ENCODE measurements at places on chromosomes 3 and 15. TPM values are rescaled to one million over a fixed set of nuclear protein-coding genes. Genes with fewer than 3 reads are reported as not detected.

GRCh38 chr15:71080705-71081104 lies 34.6 kb upstream of the THSD4 start:
- H3K27ac ChIP-seq = peak overlapping the region; percentile 38
- H3K27me3 ChIP-seq = no peaks in the 10 kb centered on the region
- H3K4me1 ChIP-seq = peaks cover 15% of the 10 kb centered on the region
- no peaks in the 10 kb centered on the region for H3K36me3 ChIP-seq

DNA sequence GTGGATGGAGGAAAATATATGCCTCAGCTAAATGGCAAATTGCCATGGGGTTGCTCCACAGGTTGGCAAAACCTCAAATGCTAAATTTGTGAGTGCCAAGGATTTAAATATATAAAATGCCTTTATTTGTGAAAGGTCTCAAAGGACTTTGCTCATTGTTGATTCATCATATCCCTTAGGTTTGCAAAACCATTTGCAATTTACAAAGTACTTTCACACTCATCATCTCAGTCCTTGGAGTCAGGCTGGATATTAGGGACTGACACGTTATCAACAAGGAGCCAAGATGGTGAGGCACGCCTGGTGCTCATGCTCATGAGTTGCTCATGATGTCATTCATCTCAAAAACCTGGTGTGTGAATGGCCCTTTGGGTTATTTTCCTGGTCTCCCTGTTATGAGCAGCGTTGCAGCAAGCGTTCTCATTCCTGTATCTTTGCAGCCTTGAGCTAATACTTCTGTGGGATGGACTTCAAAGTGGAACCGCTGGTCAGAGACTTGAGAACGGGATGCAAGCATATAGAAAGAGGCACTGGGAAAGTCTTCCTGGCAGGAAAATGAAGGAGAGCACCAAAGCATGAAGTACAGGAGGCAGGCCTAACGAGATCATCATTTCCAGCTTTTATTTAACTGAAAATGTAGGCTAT lies 66.0 kb downstream of the MYO1E start:
- DNase-seq = peak; percentile 58
- H3K4me1 ChIP-seq = peaks cover 6% of the 10 kb centered on the region
- no peaks in the 10 kb centered on the region for H3K36me3 ChIP-seq
- no peak overlapping the region for H3K27ac ChIP-seq

- H3K36me3 ChIP-seq = peaks cover 19% of the 10 kb centered on the region
- DNase-seq = no peak
Measured at GRCh38 chr15:58852347-58852746, 81.1 kb downstream of the SLTM start.

DNA sequence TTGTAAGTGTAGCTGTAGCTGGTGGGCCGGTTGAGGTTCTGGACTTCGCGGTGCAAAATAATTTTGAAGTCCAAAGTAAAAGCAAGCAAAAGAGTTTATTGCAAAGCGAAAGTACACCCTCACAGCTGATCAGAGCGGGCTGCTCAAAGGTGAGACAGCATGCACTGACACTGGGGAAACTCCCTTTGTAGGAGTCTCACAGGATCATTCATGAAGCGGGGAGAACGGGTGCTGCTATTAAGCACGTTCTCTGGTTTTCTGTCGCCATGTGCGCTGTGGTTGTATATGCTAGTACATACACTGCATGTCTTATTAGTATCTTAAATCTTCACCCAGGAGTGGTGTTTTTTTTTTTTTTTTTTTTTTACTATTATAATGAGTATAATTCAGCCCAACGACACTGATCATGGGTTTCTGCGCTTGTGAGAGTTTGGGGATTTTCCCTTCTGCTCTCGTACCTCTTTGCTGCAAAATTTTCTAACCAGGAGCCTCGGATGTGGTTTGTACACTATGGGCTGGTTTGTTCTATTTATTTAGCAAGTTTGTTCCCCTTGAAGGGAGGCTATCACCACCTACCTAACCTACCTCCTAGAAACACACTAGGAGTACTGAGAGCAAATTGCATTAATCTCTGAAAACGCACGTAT lies 1.4 kb upstream of the AP4E1 start:
- H3K27ac ChIP-seq = no peak overlapping the region
- H3K4me1 ChIP-seq = peaks cover 4% of the 10 kb centered on the region
- no peaks in the 10 kb centered on the region for H3K36me3 ChIP-seq
- peak; percentile 4 for DNase-seq
- H3K27me3 ChIP-seq = no peaks in the 10 kb centered on the region

DNA sequence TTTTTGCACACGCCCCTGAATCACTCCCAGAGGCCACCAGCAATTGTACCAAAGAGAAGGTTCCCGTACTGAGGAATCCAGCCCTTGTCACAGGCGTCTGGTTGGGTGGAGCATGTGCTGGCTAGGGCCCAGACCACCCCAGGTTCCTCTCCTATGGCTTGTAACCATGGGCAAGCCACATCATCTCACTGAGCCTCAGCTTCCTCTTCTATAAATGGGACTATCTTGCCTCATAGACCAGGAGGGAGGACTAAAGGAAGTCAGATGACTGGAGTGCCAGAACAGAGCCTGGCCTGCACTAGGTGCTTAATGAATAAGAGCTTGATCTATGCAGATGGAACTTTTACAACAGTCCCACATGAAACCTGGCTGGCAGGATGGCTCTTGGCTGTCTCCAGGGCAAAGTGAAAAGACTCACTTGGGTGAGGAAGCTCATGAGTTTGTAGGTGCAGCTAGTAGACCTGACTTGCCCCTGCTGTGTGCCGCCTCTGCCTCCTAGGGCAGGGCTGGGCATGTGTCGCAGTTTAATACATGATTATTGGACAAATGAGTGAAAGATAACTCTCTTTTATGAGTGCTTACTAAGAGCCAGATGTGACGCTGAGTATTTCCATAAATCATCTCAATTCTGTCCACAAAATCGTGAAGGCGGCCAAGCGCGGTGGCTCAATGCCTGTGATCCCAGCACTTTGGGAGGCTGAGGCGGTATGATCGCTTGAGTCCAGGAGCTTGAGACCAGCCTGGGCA lies 29.3 kb downstream of the CTSH start:
- no peak overlapping the region for H3K27ac ChIP-seq
- no peak for DNase-seq
- H3K27me3 ChIP-seq = no peaks in the 10 kb centered on the region
- H3K36me3 ChIP-seq = peaks cover 46% of the 10 kb centered on the region
- H3K4me1 ChIP-seq = peaks cover 7% of the 10 kb centered on the region

DNA sequence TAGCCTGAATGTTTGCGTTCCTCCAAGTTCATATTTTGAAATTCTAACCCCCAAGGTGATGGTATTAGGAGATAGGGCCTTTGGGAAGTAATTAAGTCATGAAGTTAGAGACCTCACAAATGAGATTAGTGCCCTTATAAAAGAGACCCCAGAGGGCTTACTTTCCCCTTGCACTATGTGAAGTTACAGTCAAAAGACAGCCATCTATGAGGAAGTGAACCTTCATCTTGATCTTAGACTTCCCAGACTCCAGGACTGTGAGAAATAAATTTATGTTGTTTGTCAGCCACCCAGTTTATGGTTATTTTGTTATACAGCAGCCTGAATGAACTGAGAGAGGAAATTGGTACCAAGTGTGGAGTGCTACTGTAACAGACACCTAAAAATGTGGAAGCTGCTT lies 74.4 kb downstream of the DAPK2 start:
- no peak overlapping the region for H3K27ac ChIP-seq
- DNase-seq = no peak
- no peak overlapping the region for H3K4me3 ChIP-seq
- H3K36me3 ChIP-seq = no peaks in the 10 kb centered on the region
- H3K4me1 ChIP-seq = peaks cover 10% of the 10 kb centered on the region
- 0 out of 2 replicates have a peak, but pooled peaks cover 6% of the 10 kb centered on the region for H3K27me3 ChIP-seq

- no peaks in the 10 kb centered on the region for H3K36me3 ChIP-seq
- no peak overlapping the region for H3K4me3 ChIP-seq
- peaks cover 5% of the 10 kb centered on the region for H3K4me1 ChIP-seq
- H3K27ac ChIP-seq = no peak overlapping the region
- no peaks in the 10 kb centered on the region for H3K27me3 ChIP-seq
Measured at GRCh38 chr3:138054057-138054456, 44.1 kb downstream of the CLDN18 start.

- no peak for DNase-seq
- H3K4me3 ChIP-seq = no peak overlapping the region
- no peak overlapping the region for H3K27ac ChIP-seq
- no peaks in the 10 kb centered on the region for H3K4me1 ChIP-seq
- no peaks in the 10 kb centered on the region for H3K27me3 ChIP-seq
- no peaks in the 10 kb centered on the region for H3K36me3 ChIP-seq
Measured at GRCh38 chr15:55928955-55929354, 64.5 kb downstream of the NEDD4 start.

GRCh38 chr3:70861234-70861633 lies 548.8 kb upstream of the MDFIC2 start:
- no peak overlapping the region for H3K4me3 ChIP-seq
- no peak overlapping the region for H3K27ac ChIP-seq
- no peaks in the 10 kb centered on the region for H3K27me3 ChIP-seq
- no peaks in the 10 kb centered on the region for H3K36me3 ChIP-seq
- DNase-seq = peak; percentile 94

DNA sequence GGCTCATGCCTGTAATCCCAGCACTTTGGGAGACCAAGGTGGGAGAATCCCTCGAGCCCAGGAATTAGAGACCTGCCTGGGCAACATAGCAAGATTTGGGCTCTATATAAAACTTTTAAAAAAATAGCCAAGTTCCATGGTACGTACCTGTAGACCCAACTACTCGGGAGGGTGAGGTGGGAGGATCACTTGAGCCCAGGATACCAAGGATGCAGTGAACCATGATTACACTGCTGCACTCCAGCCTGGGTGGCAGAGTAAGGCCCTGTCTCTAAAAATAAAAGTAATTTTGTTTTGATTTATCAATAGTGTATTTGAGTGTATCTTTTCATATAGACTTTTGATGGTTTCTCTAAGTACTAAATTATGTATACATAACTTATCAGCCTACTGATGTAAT lies 63.1 kb downstream of the LSM3 start:
- no peak for DNase-seq
- H3K4me1 ChIP-seq = peaks cover 16% of the 10 kb centered on the region
- H3K36me3 ChIP-seq = no peaks in the 10 kb centered on the region
- no peak overlapping the region for H3K27ac ChIP-seq
- H3K27me3 ChIP-seq = no peaks in the 10 kb centered on the region

DNA sequence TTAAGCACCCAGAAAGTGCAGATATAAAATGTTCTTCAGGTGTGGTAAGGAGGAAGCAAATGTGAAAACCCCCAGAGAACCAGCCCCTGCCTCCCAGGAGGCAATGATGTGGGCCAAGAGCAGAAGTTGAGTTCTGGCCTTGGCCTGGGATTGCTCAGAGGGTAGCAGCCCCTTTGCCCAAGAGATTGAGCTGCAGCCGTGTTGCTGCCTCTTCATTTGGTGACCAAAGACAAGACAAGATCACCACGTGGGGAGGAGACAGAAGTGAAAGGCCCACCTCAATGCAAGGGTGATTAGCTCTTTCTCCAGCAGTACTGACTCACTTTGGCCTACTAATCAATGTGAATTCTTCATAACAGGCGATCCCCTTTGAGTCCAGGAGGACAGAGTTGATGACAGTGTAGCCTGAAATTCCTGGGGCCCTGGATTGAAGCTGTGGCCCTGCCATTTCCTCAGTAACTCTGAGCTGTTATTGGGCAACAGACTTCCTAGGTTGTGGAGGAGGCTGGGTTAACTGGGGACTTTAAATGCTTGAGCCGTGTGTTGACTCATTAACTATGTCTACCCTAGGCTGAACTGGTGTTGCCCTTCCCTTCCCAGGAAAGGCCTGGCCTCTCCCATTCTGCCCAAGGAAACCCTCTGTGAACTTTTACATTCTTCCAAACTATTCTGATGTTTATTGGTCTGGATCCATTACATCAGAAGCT lies 86.5 kb downstream of the ST6GAL1 start:
- H3K4me3 ChIP-seq = no peak overlapping the region
- no peaks in the 10 kb centered on the region for H3K36me3 ChIP-seq
- DNase-seq = peak; percentile 11
- H3K4me1 ChIP-seq = peaks cover 8% of the 10 kb centered on the region
- H3K27me3 ChIP-seq = no peaks in the 10 kb centered on the region
- H3K27ac ChIP-seq = no peak overlapping the region

GRCh38 chr3:184003187-184003967 lies 14.3 kb downstream of the ABCC5 start:
- no peaks in the 10 kb centered on the region for H3K36me3 ChIP-seq
- H3K4me1 ChIP-seq = peaks cover 28% of the 10 kb centered on the region
- DNase-seq = peak; percentile 81
- H3K27me3 ChIP-seq = no peaks in the 10 kb centered on the region
- no peak overlapping the region for H3K4me3 ChIP-seq
- H3K27ac ChIP-seq = peak overlapping the region; percentile 74

DNA sequence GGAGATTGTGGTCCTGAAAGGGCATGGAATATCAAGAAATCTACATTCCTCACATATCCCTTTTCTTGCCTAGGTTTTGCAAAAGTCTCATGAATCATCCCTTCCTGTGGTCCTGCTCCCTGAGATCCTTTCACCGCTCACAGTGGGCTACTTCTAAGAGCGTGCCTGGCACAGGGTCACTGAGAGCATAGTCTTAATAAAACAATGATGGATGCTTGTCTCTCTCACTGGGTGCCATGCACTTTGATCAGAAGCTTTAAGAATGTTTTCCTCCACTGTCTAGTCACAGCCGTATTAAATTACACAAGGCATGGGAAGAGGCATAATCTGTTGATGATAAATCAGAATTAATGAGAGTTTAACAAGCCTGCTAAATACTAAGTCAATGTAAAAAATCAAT lies 269.7 kb upstream of the ATP10A start:
- DNase-seq = no peak
- H3K36me3 ChIP-seq = no peaks in the 10 kb centered on the region
- no peaks in the 10 kb centered on the region for H3K4me1 ChIP-seq
- no peak overlapping the region for H3K4me3 ChIP-seq

DNA sequence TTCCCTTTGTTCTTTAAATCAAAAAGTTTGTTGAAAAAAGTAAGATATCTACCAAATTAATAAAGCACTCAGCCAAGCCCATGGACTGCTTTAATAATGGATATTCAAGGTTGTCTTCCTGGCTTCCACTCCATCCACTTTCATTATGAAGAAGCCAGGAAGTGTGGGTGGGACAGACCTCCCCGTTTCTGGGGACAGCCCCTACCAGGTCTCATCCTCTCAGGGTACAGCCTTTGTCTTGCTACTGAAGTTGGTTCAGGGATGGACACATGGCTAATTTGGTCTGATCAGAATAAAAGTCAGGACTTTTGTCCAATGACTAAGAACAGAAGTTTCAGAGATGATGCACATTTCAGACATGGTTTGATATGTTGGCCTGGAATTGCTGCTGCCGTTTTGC lies 32.6 kb downstream of the CCNB2 start:
- H3K27ac ChIP-seq = no peak overlapping the region
- H3K4me1 ChIP-seq = no peaks in the 10 kb centered on the region
- H3K27me3 ChIP-seq = no peaks in the 10 kb centered on the region
- no peak overlapping the region for H3K4me3 ChIP-seq
- DNase-seq = no peak

Gene PAK6
- not detected for total RNA-seq

Gene RTP4
- total RNA-seq = not detected

Gene KAT2B
- total RNA-seq = 2.2 TPM

Gene SHF
- 1.8 TPM for total RNA-seq

Gene CDCP1
- total RNA-seq = 2.5 TPM

Gene OGG1
- 15.8 TPM for total RNA-seq

Gene MORC1
- not detected for total RNA-seq

Measured in IMR-90 (cell line).